NCI-H460 (cell line): ENCODE measurements at places on chromosomes 1 and 21. TPM values are rescaled to one million over a fixed set of nuclear protein-coding genes. Genes with fewer than 3 reads are reported as not detected.

Gene OR2L5
- total RNA-seq: not detected in 2 replicates

Gene GNAT2
- total RNA-seq: not detected in 2 replicates

Gene SELE
- not detected in 2 replicates for total RNA-seq

Gene FCRL4
- total RNA-seq: not detected in 2 replicates

Gene NR1I3
- not detected in 2 replicates for total RNA-seq

Gene TSPAN1
- 0.07 and 1.0 TPM in 2 replicates for total RNA-seq

Gene PRELP
- total RNA-seq: not detected in 2 replicates

Gene KRTAP19-3
- not detected in 2 replicates for total RNA-seq

Gene ILDR2
- total RNA-seq: 0.22 and 0.38 TPM in 2 replicates

Gene TMEM240
- total RNA-seq: 0.67 TPM in 1 of 2 replicates, not detected in the other

Gene LPAR3
- 0.57 and 1.2 TPM in 2 replicates for total RNA-seq

Gene BMP8B
- total RNA-seq: 1.7 TPM in 2 replicates

Gene OR10Z1
- not detected in 2 replicates for total RNA-seq

Gene TEX38
- total RNA-seq: not detected in 2 replicates

Gene LCE2B
- total RNA-seq: not detected in 2 replicates

Gene SLC9A1
- 16.6 and 20.1 TPM in 2 replicates for total RNA-seq

Gene SPATA21
- not detected in 2 replicates for total RNA-seq

Gene EPHA2
- 52.3 and 53.9 TPM in 2 replicates for total RNA-seq

Gene PCP4L1
- not detected in 2 replicates for total RNA-seq

Gene CKS1B
- total RNA-seq: 585 and 634 TPM in 2 replicates

Gene ZNF669
- 14.1 and 15.3 TPM in 2 replicates for total RNA-seq
